ENCODE measurements at places on chromosomes 11 and 22.
A peak's percentile ranks its signal among the peaks of the same experiment; 100 is the strongest.

DNA sequence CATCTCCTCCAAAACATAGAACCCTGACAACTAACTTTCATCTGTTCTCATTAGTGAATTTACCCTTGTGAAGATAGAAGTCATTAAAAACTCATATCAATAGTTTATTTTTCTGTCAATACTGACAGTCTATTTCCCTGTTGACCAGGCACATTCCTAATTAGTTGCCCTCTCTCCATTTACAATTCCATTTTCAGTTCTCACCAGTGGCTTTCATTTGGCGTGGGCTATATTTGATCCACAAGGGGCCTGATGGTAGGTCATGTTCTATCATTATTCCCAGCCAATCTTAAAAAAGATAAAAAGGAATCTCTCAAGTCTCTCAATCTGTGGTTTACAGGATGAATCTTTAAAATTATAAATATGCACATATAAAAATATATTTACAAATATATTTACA lies 3.9 kb upstream of the AKIP1 start:
- no peak for ATAC-seq

- ATAC-seq = peak; percentile 59
These were observed 44.5 kb downstream of the FEZ1 start for GRCh38 chr11:125451400-125452124.

- no peak for ATAC-seq
These were observed 52.4 kb downstream of the CHRDL2 start for GRCh38 chr11:74678591-74679512.

DNA sequence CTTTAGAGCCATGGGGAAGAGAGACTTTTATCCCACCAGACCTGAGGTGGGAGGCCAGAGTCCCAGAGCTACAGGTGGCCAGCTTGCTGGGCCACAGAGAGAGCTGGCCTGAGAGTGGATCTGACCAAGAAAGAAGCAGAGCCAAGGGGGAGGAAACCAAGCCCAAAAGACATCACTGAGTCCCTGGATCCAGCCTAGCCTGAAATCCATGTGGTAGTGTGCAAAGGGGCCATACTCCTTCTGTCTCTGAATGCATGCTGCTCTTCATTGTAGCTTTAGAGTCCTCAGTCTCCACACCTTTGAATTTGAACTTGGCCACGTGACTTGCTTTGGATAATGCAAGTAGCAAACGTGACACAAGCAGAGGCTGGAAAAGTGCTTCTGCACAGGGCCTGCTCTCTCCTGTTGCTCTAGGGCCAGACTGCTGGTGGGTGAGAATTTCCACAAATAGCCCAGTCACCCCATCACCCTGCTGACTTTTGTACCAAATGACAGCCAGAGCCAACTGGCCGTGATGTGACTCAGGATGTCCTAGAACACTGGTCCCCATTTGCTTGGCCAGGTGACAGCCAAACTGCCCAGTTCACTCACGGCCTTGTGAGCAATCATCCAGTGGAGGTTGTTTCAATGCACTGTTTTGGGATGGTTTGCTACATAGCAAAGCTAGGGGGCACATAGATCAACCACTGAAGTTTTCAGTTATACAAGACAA lies 93.6 kb downstream of the DHCR7 start:
- no peak for ATAC-seq

GRCh38 chr11:66221012-66221411 lies 47.4 kb upstream of the RAB1B start:
- no peak for ATAC-seq

DNA sequence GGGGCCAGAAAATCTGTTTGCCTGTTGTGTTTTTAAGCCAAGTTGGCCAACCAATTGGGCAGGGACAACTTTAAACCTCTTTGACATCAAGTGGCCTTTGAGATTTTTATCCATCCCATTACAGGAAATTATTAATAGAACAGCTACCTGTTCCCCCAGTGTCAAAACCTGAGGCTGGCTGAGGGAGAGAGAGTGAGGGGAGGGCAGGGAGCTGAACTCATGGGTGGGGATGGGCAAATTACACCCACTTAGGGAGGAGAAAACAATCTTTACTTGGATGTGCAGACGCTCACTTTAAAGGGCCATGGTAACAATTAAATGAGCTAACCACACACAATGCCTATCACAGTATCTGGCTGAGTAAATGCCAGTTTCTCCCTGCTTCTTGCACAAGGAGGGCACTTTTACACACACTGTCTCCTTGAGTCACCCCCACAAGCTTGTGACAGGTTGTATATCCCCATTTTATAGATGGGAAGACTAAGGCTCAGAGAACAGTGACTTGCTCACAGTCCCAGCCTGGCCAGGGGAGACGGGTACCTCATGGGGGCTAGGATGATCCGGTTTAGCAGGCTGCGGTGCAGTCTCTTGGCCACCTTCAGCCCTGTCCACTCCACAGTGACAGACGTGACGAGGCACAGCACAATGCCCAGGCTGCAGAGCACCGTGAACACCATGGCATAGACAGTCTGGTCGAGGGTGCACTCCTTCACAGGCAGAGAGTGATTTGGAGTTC lies 17.8 kb upstream of the KCNJ11 start:
- no peak for ATAC-seq

GRCh38 chr22:39315389-39315788 lies 4.0 kb downstream of the RPL3 start:
- no peak for ATAC-seq

- ATAC-seq = no peak
These were observed 2025.0 kb downstream of the LRRC4C start for GRCh38 chr11:39434466-39434865.

DNA sequence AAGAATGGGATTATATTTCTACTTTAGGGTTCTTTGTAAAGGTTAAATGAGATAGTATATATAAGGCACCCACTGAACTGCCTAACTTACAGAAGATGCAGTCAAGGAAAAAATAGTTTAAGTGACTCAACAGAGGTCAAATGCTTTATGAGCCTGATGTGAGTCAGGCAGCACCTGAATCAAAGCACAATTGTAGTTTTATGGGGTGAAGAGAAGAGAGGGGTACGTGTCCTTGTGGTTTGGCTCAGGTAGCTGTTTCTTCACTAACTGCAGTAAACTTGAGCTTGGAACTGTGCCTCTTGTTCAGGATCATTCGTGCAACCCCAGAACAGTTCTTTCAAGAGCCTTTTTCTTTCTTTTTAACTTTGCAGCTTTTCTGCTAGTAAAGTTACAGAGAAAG lies 125.2 kb upstream of the SPON1 start:
- peak; percentile 59 for ATAC-seq

- ATAC-seq = no peak
These were observed 333.7 kb downstream of the FAT3 start for GRCh38 chr11:92558323-92558722.

GRCh38 chr11:116272181-116272789 lies 500.5 kb downstream of the BUD13 start:
- no peak for ATAC-seq

- ATAC-seq = peak; percentile 57
These were observed 3.5 kb downstream of the CNTF start for GRCh38 chr11:58625826-58626460.

DNA sequence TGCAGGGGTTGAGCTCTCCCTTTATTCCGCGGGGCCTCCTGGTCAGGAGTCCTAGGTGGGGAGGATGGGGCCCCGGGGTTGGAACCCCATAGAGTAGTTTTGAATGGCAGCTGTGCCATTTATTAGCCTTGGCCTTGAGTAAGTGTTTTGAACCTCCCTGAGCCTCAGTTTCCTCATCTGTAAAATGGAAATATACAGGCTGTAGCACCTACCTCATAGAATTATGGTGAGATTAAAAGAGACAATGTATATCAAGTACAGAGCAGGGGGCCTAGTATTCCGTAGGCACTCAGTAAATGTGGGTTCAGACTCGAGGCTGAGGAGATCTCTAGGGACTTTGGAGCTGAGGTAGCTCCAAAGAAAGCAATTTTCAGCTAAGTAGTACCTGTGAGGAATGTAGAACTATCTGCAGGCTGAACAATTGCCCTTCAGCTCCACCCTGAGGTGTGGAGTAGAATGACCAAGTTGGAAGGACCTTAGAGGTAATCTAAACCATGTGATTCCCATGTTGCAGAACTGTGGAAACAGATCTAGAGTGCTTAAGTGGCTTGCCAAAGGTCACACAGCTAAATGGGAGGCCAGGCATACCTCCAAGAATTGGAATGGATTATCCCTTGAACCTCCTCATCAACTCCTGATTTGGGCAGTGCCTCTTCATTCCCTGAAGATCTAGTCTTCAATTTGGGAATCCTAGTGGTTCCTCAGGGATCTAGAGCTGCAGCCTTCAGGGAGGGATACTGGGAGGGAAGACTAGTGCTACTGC lies 682 bp downstream of the PGAP2 start:
- peak; percentile 73 for ATAC-seq

DNA sequence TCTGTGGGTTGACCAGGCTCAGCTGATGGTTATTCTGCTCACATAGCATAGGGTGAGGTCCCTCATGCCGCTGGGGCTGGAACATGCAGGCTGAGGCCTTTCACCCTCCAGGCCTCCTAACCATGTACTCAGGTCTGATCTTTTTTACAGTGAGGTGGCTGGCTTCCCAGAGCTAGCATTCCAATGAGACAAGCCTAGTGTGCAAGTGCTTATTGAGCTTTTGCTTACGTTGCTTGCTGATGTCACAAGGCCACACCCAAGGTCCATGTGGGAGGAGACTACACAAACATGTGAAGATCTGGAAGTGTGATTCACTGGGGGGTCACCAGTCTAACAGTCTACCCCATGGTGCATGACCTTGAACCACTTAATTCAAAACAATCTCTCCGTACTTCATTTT lies 33.9 kb downstream of the ISX start:
- ATAC-seq = no peak
